RWPE2 (cell line): ENCODE measurements at places on chromosomes 5 and 9.
A peak's percentile ranks its signal among the peaks of the same experiment; 100 is the strongest.

GRCh38 chr5:96946381-96946780 is 10.5 kb downstream of the LNPEP start:
- DNase-seq, result no peak

- no peak for DNase-seq
Observed at GRCh38 chr5:39342460-39342859, 21.8 kb downstream of the C9 start.

DNA sequence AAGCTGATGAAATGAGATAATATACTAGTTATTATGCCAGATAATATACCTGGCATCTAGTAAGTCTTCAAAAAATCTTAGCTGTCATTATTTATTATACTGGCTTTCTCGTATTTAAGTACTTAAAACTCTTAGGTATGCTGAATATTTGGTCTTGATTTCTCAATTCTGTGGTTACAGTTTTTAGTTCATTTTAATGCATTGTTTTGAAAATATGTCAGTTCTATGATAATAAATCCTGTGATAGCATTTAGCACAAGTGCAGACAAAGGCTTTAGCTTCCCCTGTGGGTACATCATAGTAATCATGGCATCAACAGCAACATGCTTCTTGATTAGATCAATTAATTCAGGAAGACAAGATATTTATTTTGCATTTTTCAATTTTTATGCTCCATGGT is 133.0 kb downstream of the SMC2 start:
- DNase-seq, result no peak

DNA sequence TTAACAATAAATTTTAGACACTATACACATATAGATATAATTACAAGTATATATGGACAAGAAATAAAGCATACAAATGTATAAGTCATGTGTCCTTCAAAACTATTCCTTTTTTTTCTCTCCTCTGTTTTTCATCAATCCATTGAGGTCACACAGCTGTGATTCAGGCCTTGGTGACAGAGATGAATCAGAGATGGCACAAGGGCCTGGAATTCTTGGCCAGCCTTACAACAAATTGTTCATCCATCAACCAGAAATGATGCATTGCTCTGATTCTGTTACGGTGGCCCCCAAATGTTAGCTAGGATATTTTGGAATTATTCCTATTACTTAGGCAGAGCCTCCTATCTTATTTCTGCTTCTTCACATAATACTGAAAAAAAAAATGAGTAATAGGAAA is 108.7 kb upstream of the MPDZ start:
- no peak for DNase-seq

DNA sequence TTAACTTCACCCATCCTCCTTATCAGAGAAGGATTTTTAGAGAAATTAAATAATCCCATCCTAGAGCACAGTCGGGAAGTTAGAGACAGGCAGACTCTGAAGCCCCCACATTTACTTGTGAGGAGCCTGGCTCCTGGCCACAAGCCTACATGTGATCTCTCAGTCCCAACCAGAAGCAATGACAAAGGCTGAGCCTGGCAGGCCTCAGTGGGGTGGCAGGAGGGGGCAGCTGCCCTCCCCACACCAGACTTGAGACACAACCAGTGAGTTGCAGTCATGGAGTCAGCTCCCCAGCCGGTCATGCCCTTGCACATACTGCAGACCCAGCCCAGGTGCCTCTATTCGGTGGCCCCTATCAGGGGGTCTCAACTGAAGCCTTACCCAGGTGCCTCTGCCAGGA is 11.0 kb downstream of the NAIF1 start:
- no peak for DNase-seq

DNA sequence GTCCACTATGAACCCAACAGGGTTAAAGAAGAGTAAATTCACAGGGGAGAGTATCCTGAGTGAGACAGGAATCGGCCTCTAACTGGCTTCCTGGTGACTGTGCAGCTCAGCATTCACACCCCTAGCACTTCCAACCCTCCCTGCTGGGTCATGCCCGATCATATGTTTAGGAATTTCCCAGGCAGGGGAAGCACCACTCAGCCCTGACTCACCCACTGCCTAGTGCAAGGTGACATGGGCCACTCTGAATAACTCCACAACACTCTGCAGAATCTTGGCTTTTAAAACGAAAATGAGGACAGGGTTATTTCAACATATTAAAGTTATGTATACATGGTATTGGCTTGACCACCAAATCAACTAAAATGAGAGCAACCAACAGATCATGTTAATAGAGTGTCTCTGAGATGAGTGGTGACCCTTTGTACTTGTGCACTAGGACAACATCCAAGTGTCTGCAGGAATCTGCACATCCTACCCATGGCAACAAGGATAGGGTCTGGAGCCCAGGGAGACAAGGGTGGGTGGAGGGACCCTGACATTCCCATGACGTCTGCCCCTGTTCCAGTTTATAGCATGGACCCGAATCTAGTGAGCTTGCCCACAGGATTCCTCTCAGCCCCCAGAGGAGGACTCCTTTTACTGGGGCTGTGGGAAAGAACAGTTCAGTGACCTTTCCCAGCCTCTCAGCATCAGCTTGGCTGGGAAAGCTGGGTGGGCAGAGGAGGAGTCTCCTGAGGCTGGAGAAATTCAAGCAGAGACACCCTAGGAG is 485.8 kb downstream of the SEMA5A start:
- DNase-seq, result peak; percentile 96

DNA sequence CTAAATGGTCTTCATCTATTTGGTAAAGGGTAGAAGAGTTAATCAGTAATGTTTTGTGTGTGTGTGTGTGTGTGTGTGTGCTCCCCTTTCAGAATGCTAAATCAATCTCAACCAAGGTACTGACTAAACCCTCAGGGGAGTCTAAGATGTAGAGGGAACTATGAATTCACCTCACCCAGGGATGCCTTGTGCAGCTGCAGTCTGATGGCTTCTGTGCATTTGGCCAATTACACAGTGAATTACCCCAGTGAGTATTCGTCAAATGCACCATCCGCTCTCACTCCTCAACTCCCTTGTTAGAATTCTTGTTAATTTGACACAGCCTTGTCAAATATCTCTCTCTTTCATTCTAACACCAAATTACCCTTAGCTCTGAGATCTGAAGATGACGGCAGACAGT is 234.6 kb downstream of the GABRB2 start:
- DNase-seq, result no peak

DNA sequence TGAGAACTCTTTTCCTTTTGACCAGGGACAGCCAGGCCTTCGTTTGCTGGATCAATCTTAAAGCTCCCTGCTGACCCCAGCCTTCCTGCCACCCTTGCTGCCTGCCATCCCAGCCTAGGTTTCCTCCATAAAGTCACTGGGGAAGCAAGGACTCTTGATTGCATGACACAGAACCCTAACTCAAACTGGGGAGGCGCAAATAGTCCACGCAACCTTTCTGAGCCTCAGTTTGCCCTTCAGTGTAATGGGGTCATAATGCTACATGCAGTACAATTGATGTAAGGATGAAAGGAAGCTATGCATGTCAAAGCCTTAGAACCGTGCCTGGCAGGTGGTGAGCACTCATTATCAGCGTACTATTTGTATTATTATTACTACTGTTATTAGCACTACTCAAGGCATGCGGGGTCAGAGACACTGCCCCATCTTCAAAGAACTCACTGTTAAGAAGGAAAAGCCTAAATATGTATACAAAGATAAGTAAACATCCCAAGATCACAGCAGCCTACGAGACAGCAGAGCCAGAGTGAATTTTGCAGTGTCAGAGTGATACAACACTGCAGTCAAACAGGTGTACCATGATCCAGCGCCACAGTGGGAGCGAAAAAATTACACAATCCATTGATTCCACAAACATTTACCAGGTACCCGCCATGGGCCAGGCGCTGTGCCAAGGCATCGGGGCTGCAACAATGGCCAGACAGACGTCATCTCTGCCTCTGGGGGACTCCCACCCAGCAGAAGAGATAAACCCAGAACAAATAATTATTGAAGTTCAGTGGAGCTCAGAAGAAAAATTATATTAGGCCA is 16.9 kb upstream of the CPLX2 start:
- DNase-seq, result no peak

- no peak for DNase-seq
Observed at GRCh38 chr9:20528253-20528652, 94.0 kb downstream of the MLLT3 start.

- DNase-seq, result no peak
Observed at GRCh38 chr5:141492168-141492885, 3.4 kb downstream of the PCDHGC5 start.

- DNase-seq, result no peak
Observed at GRCh38 chr5:180305481-180305880, 13.6 kb upstream of the MAPK9 start.

- DNase-seq, result no peak
Observed at GRCh38 chr9:17862629-17863028, 283.8 kb downstream of the SH3GL2 start.

DNA sequence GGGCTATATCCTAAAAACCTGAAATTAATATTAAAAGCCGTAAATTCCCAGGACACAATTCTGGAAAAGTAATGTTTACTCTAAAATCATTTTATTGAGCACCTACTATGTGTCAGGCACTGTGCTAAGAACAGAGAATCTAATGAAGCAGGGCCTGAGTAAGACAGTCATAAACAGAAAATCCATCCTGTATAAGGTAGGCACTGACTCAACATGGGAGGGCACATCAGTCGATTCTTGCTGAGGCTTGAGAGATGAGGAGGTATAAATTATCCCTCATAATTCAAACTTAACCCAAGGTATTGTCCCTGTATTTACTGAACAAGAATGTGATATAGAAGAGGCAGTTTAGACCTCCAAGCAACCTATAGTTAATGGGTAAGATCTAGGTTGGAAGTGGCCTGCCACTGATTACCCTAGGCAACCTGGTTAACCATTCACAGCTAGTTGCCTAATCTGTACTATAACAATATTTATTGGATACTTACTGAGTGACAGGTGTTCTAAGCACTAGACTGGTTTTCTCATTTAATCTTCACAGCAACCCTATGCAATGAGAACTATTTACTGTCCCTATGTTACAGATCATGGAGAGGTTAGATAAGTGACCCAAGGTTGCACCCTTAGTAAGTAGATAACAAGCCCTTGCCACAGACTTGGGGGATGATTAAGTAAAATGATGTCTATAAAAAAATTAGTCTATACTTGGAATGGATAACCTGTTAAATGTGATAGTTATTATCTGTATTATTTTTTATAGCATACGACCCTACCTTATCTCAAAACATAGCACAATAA is 317.7 kb downstream of the PDE4D start:
- no peak for DNase-seq

DNA sequence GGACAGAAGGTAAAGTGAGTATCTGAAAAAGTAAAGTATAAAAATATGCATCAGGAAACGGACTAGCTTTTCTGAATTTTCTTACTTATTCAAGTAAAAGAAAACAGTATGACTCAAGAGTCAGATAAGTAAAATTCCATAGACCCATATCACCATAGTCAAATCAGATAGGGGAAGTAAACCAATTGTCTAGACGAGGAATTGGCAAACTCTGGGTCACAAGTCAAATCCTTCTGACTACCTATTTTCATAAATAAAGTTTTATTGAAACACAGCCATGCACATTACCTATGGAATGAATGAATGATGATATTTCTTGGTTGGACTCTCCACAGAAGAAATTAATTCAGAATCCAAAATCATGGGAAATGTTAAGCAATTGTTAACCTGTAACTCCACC is 59.1 kb upstream of the TMC1 start:
- DNase-seq, result no peak

DNA sequence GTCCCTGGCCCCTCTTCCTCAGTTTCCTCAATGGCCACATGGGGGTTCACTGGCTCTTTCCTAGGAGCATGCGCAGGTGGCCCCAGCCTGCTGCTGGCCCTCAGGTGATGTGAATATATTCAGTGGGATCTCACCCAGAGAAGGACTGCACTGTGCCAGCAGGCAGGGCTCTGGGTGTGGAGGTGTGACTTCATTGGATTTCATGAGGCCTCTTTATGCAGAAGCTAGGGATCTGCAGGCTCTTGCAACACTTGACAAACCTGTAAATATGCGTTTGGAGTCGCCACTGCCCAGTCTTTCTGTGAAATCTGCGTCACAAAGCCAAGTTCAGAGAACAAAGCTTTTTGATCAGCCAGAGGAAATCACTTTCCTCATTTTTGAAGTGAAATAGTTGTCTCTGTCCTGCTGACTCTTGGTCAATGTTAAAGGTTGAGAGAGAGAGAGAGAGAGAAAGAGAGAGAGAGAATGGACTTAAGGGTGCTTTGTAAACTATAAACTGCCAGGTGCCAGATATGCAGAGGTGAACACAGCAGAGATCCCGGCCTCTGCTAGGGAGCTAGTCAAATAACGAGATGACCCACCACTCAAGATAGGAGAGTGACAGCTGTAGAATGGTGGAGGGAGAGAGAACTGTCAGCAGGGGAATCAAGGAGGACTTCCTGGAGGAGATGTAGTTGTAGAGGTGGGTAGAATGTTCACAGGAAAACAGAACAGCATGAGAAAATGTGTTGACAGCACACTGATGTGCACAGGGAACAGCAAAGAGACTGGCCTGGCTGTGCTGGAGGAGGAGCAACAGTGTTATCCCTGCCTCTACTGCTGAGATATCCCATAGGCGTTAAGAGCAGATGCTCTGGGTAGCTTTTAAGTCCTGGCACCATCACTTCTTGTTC is 167.0 kb upstream of the ZNF618 start:
- DNase-seq, result no peak

DNA sequence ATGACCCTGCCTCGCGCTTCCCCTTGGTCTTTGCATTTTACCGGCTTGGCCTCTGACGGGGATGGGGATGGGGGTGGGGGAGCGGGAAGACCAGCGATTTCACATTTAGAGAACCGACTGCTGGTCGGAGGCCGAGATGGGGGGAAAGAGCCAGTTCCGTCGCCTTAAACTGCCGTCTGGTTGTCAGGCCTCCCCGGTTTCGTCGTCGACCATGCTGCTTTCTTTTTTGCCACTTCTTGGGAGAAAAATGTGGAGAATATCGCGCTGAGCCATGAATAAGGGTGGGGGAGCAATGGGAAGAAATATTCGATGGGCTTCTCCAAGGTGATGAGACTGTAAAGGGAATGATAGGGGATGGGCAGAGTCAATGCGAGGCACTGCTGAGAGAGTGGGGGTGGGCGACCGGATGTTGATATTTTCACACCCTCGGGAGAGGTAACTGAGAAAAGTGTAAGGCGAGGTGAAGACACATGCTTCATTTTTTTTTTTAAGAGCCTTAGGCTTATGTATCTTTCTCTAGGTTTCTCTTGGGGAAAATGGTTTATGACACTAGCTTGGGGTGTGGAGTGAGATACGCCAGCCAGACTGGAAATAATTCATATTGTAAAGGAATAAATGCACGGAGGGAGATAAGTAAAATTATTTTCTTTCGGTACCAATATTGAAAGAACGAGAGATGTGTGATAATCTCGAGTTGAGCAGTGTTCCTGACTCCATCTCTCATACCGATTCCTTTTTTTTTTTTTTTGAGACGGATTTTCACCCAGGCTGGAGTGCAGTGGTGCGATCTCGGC is 1.1 kb downstream of the KIF2A start:
- DNase-seq, result no peak

GRCh38 chr5:88634014-88634413 is 249.0 kb downstream of the MEF2C start:
- no peak for DNase-seq

DNA sequence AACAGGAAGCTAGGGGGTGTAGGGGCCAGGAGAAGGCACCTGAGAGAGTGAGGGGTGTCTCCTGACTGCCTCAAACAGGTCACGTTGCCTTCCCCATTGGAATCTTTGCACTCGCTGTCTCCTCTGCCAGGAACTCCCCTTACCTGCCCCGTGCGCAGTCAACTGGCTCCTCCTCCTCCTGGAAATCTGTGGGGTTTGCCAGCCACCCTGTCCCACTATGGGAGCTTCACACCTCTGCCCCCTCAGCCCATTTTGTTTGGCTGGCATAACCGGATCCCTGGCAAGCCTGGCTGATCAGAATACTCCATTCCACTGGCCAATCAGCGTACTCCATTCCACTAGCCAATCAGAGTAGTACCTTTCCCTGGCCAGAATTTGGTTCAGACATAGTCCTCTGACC is 10.4 kb upstream of the SLC34A1 start:
- DNase-seq, result no peak

GRCh38 chr5:142484821-142485387 is 160.1 kb upstream of the SPRY4 start:
- DNase-seq, result no peak
